ENCODE measurements at places on chromosomes 4 and X.
A peak's percentile ranks its signal among the peaks of the same experiment; 100 is the strongest.

DNA sequence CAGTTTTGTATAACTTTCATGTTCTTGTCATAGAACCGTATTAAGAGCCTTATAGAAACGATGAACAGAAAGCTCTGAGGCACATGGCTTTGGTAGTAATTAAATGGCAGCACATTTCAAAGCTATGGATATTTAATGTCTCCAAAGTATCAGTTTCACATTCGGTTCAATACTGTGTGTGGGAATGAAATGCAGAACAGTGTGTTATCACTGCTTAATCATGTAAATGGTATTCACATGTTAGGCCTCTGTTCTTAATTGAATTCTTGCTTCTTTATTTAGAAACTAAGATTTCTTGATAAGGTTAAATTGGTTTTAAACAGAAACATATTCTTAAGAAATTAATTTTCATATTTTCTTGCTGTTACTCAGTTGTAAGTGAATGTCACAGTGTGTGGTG, 701.0 kb upstream of the PITX2 start:
- DNase-seq: no peak

DNA sequence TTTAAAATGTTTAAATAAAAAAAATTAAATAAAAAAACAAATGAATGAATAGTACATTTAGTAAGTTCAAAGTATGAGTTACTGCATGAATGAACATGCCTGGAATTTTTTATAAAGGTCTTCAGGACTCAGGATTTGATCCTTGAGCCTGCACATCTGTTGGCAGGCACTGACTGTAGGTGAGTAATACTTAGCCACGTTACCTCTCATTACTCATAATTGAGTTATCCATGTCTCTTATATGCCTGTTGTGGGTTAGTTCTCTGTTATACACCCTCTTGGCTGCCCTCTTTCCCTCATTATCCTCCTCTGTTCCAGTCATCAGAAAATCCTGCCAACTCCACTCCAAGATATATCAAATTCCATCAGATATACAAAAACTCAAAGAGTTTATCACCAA, 276.0 kb downstream of the FBXW7 start:
- DNase-seq: no peak

- DNase-seq: no peak
These were observed 365.2 kb downstream of the PRDM5 start for GRCh38 chr4:120557372-120557771.

GRCh38 chr4:478373-478772, 20.6 kb downstream of the ZNF721 start:
- no peak for DNase-seq

- peak; percentile 41 for DNase-seq
These were observed 1.4 kb downstream of the ELOVL6 start for GRCh38 chr4:110196871-110197528.

- DNase-seq: no peak
These were observed 432.3 kb downstream of the GALNTL6 start for GRCh38 chr4:172245516-172245915.

DNA sequence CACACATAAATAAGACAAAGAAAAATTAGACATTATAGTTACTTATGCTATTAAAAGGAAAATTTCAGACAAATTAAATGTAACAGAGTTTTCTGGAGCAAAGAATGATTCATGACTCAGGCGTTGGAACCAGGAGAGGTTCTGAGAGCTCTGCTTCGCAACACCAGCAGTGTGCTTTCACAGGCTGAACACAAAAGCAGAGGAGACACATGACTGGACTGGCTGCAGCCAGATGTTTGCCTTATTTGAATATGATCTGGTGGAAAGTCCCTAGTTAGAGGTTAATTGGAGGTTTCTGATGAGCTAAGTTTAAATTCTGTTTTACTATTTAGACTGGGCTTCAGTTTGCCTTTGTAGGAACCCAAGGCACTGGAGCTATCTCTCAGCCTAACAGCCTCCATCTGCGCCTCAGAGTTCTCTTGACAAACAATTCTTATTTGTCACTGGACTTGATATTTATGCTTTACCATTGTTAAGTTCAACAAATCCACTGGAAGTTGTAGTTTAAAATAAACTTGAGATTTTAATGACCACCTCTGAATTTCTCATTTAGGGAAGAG, 16.2 kb downstream of the BOD1L1 start:
- DNase-seq: no peak

DNA sequence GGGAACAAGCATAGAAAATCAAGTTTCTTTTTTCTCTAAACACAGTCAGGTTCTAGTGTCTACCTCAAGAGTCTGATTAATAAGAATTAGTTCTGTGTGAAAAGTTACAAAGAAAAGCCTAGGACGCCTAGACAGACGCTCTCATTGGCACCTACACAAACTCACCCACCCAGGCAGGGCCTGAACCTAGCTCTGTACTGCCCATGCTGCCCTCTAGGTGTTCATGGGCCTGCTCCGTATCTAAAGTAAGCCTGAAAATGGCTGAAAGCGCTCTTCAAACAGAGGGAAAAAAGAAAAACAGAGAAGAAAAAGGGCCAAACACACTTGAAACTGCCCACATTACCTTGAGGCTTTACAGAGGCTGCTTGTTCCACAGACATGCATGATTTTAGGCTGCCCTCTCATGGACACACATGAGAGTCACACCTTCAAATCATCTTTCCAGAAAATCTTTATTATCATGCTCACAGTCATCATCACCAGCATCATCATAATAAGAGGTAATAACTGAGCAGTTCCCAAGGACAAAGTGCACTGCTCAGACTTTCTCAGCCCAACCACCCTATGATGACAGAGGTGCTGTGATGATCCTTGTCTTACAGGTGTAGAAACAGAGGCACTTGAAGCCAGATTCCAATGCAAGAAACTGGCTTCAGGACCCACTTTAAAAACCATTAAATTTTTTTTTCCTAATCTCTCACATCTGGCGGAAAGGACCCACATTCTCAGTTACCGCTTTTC, 49.6 kb downstream of the MAP7D2 start:
- DNase-seq: no peak

DNA sequence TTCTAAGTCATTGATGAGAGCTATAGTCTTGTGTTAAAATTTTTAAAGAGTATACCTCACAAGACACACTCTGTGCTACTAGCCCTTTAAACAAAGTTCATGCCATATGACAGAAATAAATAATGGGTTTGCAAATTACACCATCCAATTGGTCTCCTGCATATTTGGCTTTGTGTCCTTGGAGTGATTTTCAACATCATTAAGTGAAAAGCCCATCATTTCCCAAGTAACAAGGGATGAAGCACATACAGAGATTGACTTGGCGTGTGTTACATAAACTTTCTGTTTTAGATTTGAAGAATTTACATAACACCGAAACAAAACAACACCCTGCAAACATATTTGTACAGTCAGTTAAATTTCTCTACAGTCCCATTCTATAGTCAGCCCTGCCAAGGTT, 216.9 kb upstream of the NEIL3 start:
- no peak for DNase-seq

DNA sequence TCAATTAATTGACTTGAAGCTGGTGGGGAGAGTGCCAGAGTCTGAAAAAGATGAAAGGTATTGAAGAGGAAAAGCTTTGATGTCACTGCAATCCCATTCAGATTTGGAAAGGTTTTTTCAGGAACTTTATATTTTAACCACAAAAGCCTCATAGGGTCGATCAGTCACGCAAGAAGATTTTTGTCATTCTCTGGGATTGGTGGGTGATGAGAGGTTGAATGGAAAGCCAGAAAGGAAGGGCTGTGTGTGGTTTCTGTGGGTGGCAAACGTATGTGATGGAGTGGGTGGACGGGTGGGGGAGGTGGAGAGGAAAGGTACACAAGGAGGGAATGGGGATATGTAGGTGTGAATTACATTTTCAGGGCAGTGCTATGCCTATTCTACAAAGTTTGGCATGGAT, 173.8 kb upstream of the SCML1 start:
- no peak for DNase-seq

DNA sequence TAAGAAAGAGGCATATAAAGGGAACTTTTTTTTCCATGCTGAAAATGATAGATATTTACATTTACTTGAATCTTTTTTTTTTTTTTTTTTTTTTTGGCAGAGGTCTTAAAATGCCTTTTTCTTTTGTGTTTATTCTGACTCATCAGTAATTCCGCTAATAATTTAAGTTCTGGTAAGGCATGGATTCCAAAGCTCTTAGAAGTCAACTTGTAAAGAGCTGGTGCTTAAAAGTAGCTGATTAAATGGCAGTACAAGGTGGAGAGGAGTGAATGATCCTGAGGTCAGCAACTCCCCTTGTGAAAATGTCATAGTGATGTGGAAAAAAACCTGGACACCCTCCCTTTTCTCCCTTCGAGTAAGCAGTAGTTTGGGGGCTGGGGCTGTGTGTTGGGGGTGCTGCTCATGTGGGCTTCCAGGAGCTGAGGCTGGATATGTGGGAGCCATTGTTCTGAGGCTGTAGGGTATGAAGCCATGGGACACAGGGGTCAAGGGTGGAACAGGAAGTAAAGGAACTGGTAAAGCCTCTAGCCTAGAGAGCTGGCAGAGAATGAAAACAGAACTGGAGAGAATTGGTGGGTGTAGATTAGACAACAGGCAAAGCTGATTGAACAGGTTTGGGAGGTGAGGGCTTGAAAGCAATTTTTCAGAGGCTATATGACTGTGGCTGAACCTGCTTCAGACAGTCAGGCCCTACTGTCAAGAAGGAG, 41.0 kb upstream of the PITX2 start:
- DNase-seq: no peak

- DNase-seq: no peak
These were observed 41.5 kb upstream of the CYP4V2 start for GRCh38 chr4:186149872-186150271.
